ENCODE measurements at places on chromosomes 7 and 10.

GRCh38 chr10:22550732-22551131, 163.6 kb downstream of the PIP4K2A start:
- DNase-seq = peak; percentile 52

- no peak for DNase-seq
Measured at GRCh38 chr7:15303357-15303756, 258.5 kb downstream of the AGMO start.

- DNase-seq = no peak
Measured at GRCh38 chr10:67861750-67862432, 22.6 kb upstream of the SIRT1 start.

DNA sequence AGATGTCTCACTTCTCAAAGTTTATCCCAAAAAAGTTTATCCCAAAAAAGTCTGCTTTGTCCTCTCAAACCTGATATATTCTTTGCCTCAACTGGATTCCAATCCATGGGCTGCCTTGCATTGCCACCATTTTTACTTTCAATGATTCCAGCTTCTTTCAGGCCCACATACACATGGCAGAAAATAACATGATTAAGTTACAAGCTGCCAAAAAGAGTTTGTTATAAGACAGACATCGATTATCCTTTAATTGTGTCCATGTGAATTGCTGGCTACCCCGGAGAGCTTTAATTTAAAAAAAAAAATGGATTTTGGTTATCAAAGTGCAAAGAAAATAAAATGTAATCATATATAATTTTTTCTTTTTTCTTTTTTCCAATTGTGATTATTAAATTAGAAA, 819.6 kb upstream of the SORCS1 start:
- no peak for DNase-seq

- no peak for DNase-seq
Measured at GRCh38 chr10:124708922-124709520, 35.2 kb downstream of the FAM53B start.

DNA sequence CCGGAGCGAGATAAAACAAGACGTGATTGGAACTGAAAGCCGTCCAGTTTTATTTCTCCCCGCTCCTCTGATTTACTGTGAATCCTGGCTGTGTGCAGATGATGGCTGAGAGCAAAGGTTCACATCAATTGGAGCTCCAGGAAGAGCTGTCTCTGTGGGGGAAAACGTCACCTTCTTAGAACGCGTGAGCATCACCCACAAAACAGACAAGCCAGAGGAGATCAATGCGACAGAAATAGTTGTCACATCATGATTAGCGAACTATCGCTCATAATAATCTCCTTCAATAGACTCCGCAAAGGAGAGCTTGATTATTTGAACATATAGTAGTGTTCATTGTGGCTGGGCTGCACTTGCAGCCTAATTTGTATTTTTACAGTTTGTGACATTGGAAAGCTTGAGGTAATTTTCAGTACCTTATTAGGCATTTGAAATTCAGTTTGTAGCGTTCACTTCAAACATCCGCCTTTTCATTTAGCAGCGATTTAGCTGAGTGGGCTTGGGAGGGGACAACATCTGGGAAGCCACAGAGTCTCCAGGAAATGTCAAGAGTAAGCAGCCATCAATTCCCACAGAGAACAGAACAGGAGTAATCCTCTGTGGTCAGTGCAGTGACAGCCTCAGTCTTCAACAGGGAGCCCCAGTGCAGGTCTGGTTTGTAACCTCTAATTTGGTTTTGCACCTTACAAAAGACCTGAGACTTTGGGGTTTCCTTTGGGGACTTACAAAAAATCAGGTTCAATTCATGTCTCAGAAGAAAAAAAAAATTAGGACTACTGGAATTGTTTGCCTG, 276.8 kb upstream of the PFKP start:
- no peak for DNase-seq

- no peak for DNase-seq
Measured at GRCh38 chr10:6558272-6558671, 21.8 kb downstream of the PRKCQ start.

- DNase-seq = no peak
Measured at GRCh38 chr10:107071301-107071700, 93.2 kb downstream of the SORCS1 start.

DNA sequence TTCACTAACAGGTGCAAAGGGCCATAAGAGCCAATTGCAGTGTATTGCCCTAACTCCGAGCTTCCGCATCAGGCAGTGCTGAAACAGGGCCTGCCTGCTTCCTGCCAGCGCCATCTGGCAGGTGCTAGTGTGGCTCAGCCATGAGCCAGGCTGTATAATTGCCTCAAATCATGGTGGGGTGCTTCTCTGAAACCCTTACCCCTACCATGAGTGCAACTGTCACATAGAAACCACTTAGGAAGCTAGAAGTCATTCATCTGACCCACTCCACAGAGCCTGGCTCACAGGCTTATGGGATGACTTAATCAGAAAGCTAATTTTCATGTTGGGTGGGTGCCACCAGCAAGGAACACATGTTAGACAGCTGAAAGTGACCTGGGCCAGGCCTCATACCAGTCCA, 133.3 kb upstream of the LAMB4 start:
- DNase-seq = no peak

DNA sequence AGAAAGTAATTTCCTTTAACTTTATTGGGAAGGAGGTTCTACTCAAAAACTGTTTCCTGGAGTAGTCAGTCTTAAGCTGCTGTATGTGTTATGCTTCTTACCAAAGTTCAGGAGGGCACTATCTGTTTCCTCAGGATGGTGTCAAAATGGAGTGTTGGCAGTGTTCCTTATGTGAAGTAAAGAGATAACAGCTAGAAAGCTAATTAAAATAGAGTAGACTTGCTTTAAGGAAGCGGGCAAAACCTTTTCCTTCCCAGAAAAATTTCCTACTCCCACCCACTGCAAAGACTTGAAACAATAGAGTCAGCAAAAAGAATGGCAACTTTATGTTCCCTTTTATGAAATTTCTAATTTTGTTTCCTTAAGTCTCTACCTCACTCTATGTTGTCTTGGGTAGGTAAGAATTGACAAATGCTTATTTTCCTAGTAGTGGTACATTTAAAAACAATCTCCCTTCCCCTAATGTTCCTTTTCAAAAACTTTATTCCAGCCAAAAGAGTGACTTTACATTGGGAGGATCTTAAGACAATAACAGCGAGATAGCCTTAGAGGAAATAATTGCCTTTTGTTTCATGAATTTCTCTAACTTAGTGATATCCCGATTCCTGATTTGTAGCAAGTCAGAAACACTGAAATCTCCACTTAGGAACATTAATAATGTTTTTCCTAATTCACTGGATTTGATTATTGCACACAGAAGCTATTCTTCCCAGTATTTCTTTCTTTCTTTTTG, 26.5 kb upstream of the ENTPD1 start:
- DNase-seq = no peak

DNA sequence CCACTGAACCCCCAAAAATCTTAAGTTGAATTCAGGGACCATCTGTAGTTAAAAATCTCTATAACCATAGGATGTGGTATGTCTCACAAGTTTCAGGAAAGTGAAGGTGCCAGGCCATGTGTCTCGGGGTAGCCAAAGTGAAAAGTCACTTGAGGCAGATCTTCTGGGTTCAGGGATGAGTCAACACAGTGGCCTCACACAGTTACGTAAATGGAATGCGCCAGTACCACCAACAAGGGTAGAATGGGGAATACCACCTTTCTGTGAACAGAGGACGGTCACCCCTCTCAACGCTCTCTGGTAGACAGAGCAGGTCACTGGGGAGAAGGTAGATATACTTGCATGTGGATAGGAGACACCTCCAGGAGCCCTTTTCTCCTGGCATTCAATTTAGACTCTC, 71.4 kb downstream of the ELMO1 start:
- DNase-seq = no peak

DNA sequence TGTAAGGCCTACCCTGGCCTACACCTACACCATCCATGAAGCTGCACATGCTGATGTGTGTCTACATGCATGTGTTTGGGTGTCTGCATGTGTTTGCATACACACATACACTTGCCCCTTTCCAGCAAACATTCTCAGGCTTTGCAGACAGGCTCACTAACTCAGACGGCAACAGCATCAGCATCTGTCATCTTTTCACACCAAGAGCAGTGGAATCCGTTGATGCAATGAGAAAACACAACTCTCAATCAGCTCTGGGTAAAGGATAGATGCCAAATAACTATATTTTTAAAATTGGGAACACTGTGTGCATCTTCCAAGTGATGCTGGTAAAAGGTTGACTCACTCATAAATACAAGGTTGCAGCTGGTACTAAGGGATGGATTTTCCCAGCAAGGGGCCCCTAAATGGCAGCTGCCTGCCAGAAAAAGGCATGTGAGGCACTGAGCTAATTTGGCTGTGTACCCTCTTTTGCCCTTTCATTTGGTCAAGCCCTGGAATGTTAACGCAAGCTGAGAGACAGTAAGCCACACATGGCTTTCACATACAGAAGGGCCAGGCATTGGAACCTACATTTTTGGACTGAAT, 296.3 kb upstream of the NPSR1 start:
- no peak for DNase-seq

DNA sequence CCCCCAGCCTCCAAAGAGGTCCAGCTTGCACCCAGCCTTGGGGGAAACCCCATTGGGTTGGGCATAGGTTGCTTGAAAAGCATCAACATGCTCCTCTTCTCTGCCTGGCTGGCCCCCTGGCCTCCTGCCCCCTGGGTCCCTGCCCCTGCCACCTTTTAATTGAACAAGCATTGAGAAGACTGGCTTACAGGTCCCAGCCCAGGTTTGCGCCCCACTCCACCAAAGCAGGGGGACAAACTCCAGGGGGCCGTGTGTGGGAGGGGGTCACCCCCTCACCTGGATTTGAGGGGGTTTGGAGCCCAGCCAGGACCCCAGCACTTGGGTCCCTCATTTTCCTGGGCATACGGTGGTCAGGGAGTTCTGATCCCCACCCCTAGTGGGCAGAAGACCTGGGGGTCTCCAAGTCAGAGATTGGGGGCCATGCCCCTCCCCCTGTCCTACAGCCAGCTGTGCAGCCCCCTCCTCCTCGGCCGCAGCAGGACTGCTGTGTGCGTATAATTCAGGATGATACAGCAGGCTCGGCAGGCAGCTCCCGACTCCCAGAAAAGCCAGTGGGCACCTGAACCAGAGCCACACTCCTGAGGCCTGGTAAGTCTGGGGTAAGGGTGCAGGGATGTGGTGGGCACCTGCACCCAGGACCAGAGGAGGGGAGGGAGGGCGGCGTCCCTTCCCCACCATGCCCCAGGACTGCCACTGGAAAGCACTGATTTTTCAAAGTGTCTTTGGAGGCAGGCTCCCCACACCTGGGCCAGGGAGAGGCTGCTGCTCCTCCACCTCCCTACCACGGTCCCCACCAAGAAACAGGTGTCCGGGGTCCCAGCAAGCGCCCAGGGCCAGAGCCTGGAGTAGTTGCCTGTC, 1.7 kb downstream of the ELFN1 start:
- peak; percentile 32 for DNase-seq

DNA sequence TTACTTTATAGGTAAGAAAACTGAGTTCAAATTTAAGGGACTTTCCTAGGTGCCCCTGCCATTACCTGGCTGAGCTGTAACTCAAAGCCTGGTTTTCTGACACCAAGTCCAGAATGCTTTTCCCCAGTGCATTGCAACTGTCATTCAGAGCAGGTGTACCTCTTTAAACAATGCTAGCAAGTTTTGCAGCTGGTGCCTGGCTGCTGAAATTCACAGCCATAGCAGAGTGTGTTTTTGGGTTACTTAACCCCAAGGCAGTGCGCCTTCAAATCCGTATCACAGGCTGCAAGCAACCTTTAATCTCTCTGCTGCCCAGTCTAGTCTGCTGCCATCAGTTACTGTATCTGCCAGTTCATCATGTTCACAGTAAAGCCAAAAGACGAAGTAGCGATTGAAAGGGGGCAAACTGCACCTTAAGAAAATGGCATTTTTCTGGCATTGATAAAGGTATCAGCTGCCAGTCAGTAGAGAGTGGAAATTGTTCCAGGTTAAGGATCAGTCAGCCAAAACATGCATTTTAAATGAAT, 265.4 kb downstream of the CSTF2T start:
- DNase-seq = no peak

- DNase-seq = no peak
Measured at GRCh38 chr7:22442187-22442881, 57.7 kb downstream of the STEAP1B start.

- DNase-seq = peak; percentile 8
Measured at GRCh38 chr10:106866244-106866845, 298.2 kb downstream of the SORCS1 start.

- DNase-seq = peak; percentile 45
Measured at GRCh38 chr10:63376560-63377304, 89.0 kb downstream of the JMJD1C start.

- no peak for DNase-seq
Measured at GRCh38 chr10:4243651-4244050, 458.6 kb upstream of the KLF6 start.

- DNase-seq = peak; percentile 53
Measured at GRCh38 chr7:103446049-103446520, at the start of gene SLC26A5. Gene SLC26A5, minus strand, starts transcription at chr7:103446207. Its CDS starts 24,693 bp downstream, at chr7:103421514.

DNA sequence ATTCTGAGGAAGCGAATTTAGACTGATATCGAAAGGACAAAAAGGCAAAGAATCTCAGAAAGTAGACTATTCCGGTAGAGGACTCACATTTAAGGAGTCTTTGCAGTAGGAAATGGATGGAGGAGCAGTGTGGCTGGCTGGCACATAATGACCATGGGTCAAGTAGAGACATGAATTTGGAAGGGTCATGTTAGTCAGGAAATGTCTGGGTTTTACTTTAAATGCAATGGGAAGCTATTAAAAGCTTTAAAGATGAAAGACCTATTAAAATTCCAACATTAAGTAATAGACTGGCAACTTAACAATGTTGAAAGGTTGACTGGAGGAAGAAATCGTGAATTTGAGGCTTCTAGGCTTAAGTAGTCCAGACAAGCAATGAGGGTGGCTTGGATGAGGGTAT, 90.0 kb upstream of the SEMA3C start:
- no peak for DNase-seq

GRCh38 chr10:99315853-99316252, 13.3 kb upstream of the CNNM1 start:
- DNase-seq = no peak

Measured in GM13977 (cell line).